ENCODE measurements at places on chromosomes 16 and 17.
A peak's percentile ranks its signal among the peaks of the same experiment; 100 is the strongest.

GRCh38 chr17:43578404-43578698 is 32.2 kb upstream of the ETV4 start:
- no peak for DNase-seq

GRCh38 chr16:88453611-88454522 is 787 bp downstream of the ZFPM1 start:
- peak; percentile 68 for DNase-seq

GRCh38 chr16:29994600-29995323 is 655 bp downstream of the HIRIP3 start:
- no peak for DNase-seq

GRCh38 chr17:12342609-12343435 is 322.1 kb downstream of the MAP2K4 start:
- DNase-seq = no peak

GRCh38 chr17:42780851-42781638 is 635 bp downstream of the WNK4 start:
- peak; percentile 65 for DNase-seq

DNA sequence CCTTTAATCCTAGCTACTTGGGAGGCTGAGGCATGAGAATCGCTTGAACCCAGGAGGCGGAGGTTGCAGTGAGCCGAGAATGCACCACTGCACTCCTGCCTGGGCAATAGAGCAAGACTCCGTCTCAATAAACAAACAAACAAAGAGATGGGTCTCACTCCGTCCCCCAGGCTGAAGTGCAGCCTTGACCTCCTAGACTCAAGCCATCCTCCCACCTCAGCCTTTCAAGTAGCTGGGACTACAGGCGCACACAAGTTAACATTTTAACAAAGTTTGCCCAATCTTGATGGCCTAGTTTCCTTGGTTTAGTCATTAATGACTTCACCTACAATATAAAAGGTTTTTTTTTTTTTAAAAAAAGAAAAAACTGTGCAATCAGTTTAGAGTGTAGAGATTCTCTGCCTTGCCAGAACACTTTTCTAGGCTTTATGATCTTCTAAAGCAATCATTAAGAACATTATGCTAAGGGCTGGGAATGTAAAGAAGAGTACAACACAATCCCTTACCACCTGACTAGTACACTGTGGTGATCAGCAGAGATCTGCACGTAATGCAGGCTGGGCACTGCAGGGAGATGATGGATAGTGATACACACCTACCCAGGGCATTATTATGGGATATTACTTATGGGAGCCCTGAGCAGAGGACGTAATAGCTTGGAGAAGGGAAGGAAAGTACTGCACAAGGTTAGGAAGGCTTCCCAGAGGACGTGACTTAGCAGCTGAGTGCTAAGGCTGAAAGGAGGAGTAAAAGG is 6.9 kb downstream of the GOT2 start:
- DNase-seq = no peak

All from retina (tissue), 1 donor.